ENCODE measurements at places on chromosomes 1 and 21. TPM values are rescaled to one million over a fixed set of nuclear protein-coding genes. Genes with fewer than 3 reads are reported as not detected.

RIMS3 gene
- total RNA-seq: 0.85 TPM

HHIPL2 gene
- total RNA-seq: not detected

AKR7A2 gene
- total RNA-seq: 55.8 TPM

CFH gene
- total RNA-seq: 320 TPM

TNFRSF18 gene
- total RNA-seq: not detected

IGSF5 gene
- total RNA-seq: not detected

OR6N2 gene
- total RNA-seq: not detected

CAPZA1 gene
- total RNA-seq: 228 TPM

AK4 gene
- total RNA-seq: 98.2 TPM

FOXO6 gene
- not detected for total RNA-seq

PTPRF gene
- 66.5 TPM for total RNA-seq

MCL1 gene
- total RNA-seq: 260 TPM

IFI44L gene
- total RNA-seq: 22.8 TPM

AKNAD1 gene
- total RNA-seq: 0.38 TPM

E2F2 gene
- total RNA-seq: under 0.01 TPM

PEA15 gene
- total RNA-seq: 100 TPM

PKP1 gene
- total RNA-seq: 0.19 TPM

RGS7 gene
- 2.7 TPM for total RNA-seq

SERPINC1 gene
- total RNA-seq: not detected

ZNF684 gene
- total RNA-seq: 3.9 TPM

PRR9 gene
- not detected for total RNA-seq

DRAXIN gene
- total RNA-seq: 0.56 TPM

MNDA gene
- total RNA-seq: not detected

FAM43B gene
- not detected for total RNA-seq

KRTAP13-2 gene
- not detected for total RNA-seq

ECM1 gene
- 13.8 TPM for total RNA-seq

TPTE gene
- total RNA-seq: not detected

KIF2C gene
- 4.8 TPM for total RNA-seq

FAM163A gene
- not detected for total RNA-seq

TFF2 gene
- not detected for total RNA-seq

IFI16 gene
- total RNA-seq: 107 TPM

DIRAS3 gene
- 8.2 TPM for total RNA-seq

TFF3 gene
- not detected for total RNA-seq

FLG2 gene
- not detected for total RNA-seq

LGR6 gene
- total RNA-seq: not detected

BSDC1 gene
- 46.6 TPM for total RNA-seq

All from regular cardiac myocyte (primary cell).